NCI-H1417 treated with DMSO at 0.1 percent for 48 hours (cell line): ENCODE measurements at places on chromosomes 3 and 15.

DNA sequence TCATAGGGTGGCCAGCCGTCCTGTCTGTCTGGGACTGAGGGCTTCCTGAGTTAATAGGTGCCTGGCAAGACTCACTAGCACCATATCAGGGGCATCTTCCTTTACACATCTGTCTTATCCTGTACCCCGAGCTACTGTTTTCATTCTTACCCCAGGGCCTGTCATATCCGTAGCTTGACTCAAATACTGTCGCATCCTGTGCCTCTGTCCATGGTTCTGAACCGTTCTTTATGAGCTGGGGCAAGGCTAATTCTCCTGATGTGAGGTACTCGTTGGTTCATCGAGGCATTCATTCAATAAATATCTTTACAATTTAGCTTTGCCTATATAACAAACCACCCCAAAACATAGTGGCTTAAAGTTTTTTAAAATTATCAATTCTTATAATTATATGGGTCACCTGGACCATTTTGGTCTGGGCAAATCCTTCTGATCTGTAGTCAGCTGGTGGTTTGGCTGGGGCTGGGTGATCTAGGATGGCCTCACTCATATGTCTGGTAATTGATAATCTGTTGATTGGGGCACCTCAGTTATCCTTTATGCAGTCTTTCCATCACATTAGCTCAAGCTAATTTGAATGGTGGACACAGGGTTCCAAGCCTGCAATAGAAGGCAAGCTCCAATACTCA is 121.2 kb downstream of the TLE3 start:
- DNase-seq: no peak

- no peak for DNase-seq
Measured at GRCh38 chr3:46138581-46138980, 69.5 kb downstream of the CCR1 start.

DNA sequence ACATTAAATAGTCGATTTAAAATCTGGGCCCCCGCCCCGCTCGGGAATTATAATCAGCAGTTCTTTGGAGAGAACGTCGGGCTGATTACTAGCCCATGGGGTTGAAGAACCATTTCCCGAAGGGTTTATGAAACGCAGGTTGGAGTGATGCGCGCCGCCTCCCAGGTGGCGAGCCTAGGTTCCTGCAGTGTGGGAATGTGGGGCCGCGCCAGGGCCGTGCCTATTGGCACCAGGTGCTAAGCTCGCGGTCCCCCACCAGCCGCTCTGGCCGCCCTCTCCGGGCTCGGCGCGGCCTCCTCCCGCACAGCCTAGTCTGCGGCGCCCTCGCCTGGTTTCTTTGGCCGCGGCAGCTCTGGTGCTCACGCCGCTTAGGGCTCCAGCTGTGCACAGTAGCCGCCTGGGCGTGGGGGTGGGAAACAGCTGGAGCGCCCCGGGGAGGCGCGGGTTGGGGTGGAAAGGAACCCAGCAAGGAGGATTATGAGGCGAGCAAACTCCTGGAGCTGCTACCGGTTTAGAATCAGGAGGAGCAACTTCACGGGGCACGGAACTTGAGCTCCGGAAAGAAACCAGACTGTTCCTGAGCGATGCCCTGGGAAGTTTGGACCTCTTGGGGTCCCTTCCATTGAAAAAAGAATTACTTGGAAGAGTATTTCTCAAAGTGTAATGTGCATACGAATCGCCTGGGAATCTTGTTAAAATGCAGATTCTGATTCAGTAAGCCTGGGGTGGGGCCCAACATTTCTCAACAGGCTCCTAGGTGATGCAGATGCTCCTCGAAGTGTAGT is 5.6 kb upstream of the MECOM start:
- DNase-seq: peak; percentile 59

DNA sequence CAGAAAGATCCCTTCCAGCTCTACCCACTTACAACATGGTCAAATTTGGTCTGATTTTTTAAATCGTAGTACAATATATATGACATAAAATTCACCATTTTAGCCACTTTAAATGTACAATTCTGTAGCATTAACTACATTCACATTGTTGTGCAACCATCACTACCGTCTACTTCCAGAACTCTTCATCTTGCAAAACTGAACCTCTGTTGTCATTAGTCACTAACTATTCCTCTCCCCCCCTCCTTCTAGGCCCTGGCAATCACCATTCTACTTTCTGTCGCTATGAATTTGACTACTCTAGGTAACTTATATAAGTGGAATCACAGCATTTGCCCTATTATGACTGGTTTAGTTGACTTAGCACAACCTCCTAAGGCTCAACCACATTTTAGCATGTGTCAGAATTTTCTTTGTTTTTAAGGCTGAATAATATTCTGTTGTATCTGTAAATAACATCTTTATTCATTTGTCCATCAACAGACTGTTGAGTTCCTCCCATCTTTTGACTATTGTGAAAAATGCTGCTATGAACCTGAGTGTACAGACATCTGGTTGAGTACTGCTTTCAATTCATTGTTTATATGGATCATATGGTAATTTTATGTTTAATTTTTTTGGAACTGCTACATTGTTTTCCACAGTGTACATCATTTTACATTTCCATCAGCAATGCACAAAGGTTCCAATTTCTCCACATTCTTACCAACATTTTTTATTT is 35.5 kb upstream of the CCR2 start:
- DNase-seq: no peak

DNA sequence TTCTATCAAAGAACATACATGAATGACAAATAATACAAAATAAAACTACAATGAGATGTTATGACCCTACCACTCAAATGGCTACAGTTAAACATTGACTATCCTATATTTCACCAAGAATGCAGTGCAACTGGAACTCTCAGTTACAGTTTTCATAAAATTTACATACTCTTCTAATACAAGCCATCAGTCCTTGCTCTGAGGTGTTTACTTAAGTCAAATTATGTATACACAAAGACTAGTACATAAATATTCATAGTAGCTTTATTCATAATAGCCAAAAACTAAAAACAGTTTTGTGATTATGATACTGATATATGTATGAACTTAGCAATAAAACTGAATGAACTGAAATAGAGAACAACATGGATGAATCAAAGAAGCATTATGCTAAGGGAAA is 19.2 kb downstream of the MLF1 start:
- no peak for DNase-seq

- no peak for DNase-seq
Measured at GRCh38 chr15:58467722-58468423, 36.1 kb downstream of the LIPC start.

DNA sequence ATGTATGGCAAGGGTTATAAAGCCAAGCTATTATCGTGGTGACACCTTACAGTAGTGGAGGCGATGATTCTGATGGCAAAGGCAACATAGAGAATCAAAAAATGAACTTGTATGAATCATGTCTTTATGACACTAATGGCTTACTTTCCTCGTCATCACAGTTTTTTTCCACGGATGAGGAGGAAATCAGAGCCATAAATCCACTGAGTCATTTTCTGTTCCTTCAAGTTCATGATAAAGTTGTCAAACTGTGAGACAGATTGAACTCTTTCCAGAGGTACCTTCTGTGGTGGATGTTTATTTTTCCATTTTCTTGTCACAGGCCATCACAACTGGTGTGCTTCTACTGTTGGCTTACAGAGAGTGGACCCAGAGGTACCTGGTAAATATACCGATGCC is 8.5 kb downstream of the TMEM212 start:
- DNase-seq: no peak

GRCh38 chr3:27485866-27486265 is 1.7 kb upstream of the SLC4A7 start:
- peak; percentile 36 for DNase-seq

DNA sequence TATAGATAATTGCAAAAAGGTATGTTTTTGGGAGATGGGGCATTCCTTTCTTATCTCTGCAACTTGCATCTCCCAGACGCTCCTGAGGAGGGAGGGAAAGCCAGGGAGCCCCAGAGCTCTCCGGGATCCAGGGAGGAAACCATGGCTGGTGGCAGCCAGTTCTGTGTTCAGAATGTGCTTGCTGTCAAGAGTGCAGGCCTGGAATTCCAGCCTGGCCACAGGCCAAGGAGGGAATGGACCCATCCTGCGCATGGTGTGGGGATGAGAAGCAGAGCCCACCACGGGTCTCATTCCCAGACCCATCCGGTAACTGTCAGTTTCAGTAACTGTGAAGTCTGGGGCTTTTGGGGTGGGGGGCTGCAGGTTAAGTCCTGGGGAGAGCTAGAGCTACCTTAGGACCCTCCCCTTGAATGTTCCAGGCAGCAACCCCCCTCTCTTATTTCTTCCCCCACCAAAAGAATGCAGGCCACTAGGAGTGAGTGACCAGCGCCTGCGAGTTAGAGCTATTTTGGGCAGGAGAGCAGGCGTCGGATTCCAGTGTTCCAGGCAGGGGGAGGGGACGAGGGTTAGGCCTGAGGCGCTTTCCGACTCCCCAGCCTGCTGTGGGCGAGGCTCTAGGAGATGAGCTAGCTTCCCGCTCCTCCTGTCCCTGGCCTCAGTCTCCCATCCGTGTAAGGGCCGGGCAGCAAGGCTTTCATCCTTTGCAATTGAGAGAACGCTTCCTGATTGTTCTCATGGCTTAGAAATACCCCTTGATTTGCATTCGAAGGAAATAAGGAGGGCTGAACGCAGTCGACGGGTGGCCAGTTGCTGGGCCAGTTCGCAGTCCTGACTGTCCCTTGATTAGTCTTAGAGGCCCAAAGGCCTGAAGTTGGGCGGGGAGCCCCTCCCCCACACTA is 781 bp upstream of the DAG1 start:
- no peak for DNase-seq

DNA sequence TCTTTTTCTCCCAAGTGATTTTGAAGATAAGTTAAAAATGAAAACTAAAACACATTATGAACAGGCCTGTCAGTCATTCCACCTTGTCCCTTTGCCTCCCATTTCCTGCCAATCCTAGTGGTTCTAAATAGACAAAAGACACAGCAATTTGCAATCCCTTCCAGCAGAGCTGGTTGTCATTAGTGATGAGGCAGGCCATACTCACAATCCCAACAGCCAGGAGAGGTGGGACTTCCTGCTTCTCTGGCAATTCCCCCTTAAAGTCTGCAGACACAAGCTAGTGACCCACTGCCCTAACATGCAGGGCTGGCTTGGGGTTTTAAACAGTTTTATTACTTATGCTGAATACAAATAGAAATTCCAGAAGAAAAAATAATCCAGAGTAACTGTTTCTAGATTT is 38.4 kb upstream of the RBP1 start:
- no peak for DNase-seq

- no peak for DNase-seq
Measured at GRCh38 chr3:44913868-44914468, 39.6 kb downstream of the TGM4 start.

DNA sequence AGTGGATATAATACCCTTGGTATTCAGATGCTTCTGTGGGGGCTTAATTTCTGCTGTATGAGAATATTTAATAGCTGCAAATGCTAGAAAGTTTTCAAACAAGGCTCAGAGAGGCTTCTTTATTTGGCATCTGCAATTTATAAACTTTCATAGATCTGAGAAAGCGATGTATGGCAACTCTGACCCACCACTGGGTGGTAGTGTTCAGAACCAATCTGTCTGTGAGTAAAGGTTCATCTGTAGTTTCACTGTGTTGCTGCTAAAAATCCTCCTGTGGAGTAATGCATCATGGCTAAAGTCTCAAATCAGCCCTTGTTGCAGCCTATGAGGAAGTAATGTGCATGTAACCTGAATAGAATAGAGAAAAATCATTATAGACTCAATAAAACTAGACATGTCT is 47.4 kb downstream of the CLSTN2 start:
- DNase-seq: no peak

- DNase-seq: no peak
Measured at GRCh38 chr3:72482589-72483321, 365.5 kb downstream of the SHQ1 start.

- no peak for DNase-seq
Measured at GRCh38 chr15:98625614-98626013, 22.7 kb upstream of the IGF1R start.

- DNase-seq: no peak
Measured at GRCh38 chr3:105866656-105867653, 1.9 kb downstream of the CBLB start.

- DNase-seq: no peak
Measured at GRCh38 chr15:20351448-20351971, 190.1 kb downstream of the GOLGA6L6 start.

- DNase-seq: no peak
Measured at GRCh38 chr3:1892459-1892858, 206.2 kb upstream of the CNTN4 start.

DNA sequence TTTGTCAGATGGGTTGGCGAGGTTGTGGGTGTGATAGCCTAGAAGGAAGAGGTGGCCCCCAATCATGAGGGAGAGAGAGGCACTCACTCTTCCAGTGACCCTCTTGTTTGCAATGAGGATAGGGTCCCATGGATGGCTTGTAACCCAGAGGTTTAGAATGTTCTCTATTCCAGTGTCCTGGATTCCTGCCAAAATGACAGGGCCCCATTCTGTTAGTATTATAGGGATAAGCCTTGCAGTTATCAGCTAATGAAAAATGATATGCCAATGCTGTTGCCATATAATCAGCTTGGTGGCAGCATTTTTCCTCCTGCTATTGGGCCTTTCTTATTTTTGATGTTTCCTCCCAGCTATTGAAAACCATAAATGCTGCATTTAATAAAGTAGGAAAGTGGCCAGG is 23.3 kb upstream of the SENP7 start:
- no peak for DNase-seq

GRCh38 chr3:29281344-29282241 is 722 bp downstream of the RBMS3 start:
- no peak for DNase-seq

GRCh38 chr3:16596352-16597032 is 8.7 kb downstream of the DAZL start:
- DNase-seq: no peak

GRCh38 chr3:154900816-154901215 is 179.3 kb upstream of the MME start:
- no peak for DNase-seq

DNA sequence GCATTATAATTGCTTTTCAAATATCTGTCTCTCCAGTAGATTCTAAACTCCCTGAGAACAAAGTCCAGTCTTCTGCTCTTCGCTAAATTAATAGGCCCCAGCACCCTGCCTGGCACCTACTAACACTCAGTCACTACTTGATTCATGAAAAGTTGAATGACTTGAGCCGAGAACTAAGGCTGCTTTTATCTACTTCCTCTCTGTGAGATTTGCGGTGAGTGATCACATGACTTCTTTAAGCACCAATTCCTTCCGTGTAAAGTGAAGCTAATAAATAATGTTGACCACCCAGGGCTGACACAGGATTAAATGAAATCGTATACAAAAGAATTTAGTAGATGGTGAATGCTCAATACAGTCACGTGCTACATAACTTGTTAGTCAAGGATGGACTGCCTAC is 44.6 kb upstream of the PGPEP1L start:
- DNase-seq: no peak

DNA sequence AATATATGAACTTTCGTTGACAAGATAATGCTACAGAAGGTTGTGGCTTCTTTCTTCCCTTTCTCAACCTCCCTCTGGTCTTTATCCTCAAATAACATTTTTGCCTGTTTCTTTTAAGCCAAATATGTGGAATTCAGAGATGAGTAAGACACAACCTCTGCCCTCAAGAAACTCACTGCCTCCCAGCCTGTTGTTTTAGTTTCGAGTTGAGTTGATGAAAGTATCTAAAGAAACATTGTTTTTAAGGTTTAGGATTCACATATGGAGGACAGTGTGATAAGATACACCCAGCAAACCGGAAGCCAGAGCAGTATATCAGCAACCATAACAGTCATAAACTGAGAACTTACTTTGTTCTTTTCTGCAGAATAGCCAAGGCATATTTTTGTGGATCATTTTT is 218.6 kb downstream of the THSD4 start:
- DNase-seq: no peak

GRCh38 chr3:25229586-25229985 is 198.5 kb upstream of the RARB start:
- DNase-seq: peak; percentile 39
